ENCODE measurements at places on chromosomes 2 and 18. TPM values are rescaled to one million over a fixed set of nuclear protein-coding genes. Genes with fewer than 3 reads are reported as not detected.

Gene RAB6C
- total RNA-seq, result 3.2 TPM

Gene GAL3ST2
- total RNA-seq, result not detected

- H3K4me1 ChIP-seq, result no peaks in the 10 kb centered on the region
- H3K27ac ChIP-seq, result no peak overlapping the region
- no peaks in the 10 kb centered on the region for H3K36me3 ChIP-seq
- H3K4me3 ChIP-seq, result no peak overlapping the region
- no peak for DNase-seq
Observed at GRCh38 chr2:28063492-28063962, 173.0 kb downstream of the BABAM2 start.

DNA sequence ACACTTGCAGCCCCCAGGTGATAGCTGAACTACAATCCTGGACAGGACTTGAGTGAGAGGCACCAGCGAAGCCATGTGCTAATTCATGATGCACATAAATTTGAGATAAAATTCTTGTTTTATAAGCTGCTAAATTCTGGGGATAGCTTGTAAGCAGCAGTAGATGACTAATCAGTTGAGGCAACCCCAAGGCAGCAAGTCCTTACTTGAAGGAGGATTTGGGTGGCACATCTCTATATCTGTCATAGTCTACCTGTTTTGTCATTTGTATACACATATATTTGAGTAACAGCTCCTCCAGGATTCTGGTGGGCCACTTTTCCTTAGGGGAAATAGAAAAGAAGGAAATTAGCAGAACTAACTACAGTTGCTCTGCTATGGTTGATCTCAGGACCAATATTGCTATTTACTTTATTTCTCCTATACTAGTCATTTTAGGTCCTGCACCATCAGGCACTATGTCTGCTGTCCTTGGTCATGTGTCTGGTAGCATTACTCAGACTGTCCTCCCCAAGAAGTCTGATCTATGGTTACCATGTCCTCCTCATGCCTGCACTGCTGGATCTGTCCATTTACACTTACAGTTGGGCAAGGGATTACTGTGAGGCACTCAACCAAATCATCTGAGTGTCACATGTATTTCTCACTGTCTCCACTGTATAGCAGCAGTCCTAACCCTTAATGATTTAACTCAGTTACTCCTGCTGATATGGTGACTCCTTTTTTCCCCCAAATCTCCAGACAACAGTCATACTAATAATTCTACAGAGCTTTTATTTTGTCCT lies 436.0 kb upstream of the CWC22 start:
- no peaks in the 10 kb centered on the region for H3K36me3 ChIP-seq
- no peaks in the 10 kb centered on the region for H3K27me3 ChIP-seq
- no peak overlapping the region for H3K27ac ChIP-seq
- H3K4me1 ChIP-seq, result no peaks in the 10 kb centered on the region
- no peak for DNase-seq

GRCh38 chr2:27135478-27135955 lies 1.1 kb upstream of the PREB start:
- H3K4me1 ChIP-seq, result peaks cover 7% of the 10 kb centered on the region
- no peak for DNase-seq
- no peaks in the 10 kb centered on the region for H3K27me3 ChIP-seq
- H3K27ac ChIP-seq, result no peak overlapping the region
- no peaks in the 10 kb centered on the region for H3K36me3 ChIP-seq
- H3K4me3 ChIP-seq, result no peak overlapping the region

DNA sequence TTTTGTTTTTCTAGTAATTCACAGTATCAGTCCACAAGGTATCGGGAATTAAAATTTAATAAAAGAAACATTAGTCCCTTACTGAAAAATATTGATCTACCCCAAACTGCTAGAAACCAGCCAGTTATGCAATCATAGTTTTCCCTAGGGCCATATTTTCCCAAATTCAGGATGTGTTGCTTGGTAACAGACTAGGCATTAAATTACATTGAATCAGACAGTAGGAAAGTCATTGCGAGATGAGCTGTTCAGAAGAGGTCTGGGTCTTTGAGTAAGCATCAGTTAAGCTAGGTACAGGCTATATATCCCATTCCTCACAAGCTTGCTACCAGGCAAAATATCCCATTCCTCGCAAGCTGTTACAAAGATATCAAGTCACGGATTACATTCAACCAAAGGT lies 123.0 kb upstream of the CCDC150 start:
- H3K27me3 ChIP-seq, result no peaks in the 10 kb centered on the region
- H3K4me3 ChIP-seq, result no peak overlapping the region
- no peak for DNase-seq
- no peaks in the 10 kb centered on the region for H3K4me1 ChIP-seq
- H3K27ac ChIP-seq, result no peak overlapping the region
- H3K36me3 ChIP-seq, result no peaks in the 10 kb centered on the region

DNA sequence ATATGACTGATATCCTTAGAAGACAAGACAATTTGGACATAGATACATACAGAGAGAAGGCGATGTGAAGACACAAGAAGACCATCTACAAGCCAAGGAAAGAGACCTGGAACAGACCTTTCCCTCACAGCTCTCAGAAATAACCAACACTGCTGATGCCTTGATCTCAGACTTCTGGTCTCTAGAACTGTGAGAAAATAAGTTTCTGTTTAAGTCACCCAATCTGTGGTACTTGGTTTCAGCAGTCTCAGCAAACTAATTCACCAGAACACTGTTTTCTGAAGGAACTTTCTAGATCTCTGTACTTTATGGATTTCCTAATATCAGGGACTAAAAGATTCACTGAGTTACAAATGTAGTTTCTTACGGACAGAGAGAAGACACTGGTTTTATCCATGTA lies 58.8 kb downstream of the NAB1 start:
- no peak overlapping the region for H3K4me3 ChIP-seq
- no peak overlapping the region for H3K27ac ChIP-seq
- H3K27me3 ChIP-seq, result no peaks in the 10 kb centered on the region
- no peaks in the 10 kb centered on the region for H3K36me3 ChIP-seq
- H3K4me1 ChIP-seq, result no peaks in the 10 kb centered on the region

GRCh38 chr18:13051950-13052349 lies 60.8 kb downstream of the CEP192 start:
- no peaks in the 10 kb centered on the region for H3K27me3 ChIP-seq
- H3K27ac ChIP-seq, result no peak overlapping the region
- no peak overlapping the region for H3K4me3 ChIP-seq
- DNase-seq, result no peak
- no peaks in the 10 kb centered on the region for H3K4me1 ChIP-seq

GRCh38 chr2:227462462-227462951 lies 9.4 kb upstream of the AGFG1 start:
- H3K4me1 ChIP-seq, result no peaks in the 10 kb centered on the region
- H3K27me3 ChIP-seq, result no peaks in the 10 kb centered on the region
- no peak overlapping the region for H3K4me3 ChIP-seq
- H3K27ac ChIP-seq, result no peak overlapping the region
- no peak for DNase-seq

Data from breast epithelium (tissue), 4 donors.